Activated naive CD8-positive, alpha-beta T cell treated with anti-CD3 and anti-CD28 coated beads, Interleukin-2, amount 50 U/mL, for 24 hours (primary cell): ENCODE measurements at places on chromosomes 4 and X.

GRCh38 chr4:166386491-166387360, 513.7 kb downstream of the TLL1 start:
- DNase-seq: no peak

DNA sequence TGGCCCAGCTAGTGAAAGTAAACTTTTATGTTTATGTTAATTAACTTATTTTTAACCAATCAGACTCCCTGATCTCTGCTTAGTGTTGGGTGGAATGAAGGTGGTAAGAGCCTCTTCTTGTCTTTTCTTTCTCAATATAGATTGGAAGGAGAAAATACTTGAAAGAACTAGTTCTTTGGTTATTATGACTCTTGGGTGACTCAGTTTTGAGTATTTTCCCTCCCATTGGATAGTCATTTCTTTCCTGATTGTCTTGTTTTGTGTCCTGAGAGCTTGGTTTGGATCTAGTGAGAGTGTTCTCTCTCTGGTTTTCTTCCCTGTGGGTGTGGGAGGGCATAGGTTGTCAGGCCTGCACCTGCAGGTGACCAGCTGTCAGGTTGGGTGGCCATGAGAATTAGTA, 172.0 kb upstream of the GLRA2 start:
- DNase-seq: no peak

GRCh38 chrX:43557792-43558191, 98.3 kb upstream of the MAOA start:
- peak; percentile 51 for DNase-seq

DNA sequence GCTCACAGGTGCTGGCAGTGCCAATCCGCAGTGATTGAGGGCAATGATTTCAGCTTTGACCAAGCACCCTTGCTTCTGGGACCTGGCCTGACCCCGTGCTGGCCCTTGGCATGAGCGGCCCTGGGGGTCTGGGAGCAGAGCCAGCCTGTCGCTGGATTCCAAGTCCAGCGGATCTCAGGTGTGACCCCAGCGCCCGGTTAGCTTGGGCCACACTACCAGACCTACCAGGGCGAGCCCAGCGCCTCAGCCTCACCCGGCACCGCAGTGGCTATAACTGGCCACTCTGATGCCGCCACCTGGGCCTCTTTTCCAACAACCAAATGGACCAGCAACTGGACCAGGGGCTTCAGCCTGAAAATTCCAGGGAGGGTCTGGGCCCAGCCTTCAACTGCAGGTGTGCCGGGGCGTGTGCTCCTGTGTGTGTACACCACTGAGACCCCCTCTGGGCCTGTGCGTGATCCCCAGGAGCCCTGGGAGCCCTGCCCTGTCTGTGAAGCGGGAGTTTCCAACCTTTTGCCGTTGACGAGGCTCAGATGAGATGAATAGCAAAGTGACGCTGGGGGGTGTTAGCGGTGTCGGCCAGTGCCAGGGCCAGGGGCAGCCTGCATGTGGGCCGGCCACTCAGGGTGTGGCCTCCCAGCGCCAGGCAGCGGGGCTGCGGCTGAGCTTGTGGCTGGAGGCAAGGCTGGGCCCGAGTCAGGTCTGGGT, 658 bp downstream of the SH3TC1 start:
- DNase-seq: peak; percentile 23

DNA sequence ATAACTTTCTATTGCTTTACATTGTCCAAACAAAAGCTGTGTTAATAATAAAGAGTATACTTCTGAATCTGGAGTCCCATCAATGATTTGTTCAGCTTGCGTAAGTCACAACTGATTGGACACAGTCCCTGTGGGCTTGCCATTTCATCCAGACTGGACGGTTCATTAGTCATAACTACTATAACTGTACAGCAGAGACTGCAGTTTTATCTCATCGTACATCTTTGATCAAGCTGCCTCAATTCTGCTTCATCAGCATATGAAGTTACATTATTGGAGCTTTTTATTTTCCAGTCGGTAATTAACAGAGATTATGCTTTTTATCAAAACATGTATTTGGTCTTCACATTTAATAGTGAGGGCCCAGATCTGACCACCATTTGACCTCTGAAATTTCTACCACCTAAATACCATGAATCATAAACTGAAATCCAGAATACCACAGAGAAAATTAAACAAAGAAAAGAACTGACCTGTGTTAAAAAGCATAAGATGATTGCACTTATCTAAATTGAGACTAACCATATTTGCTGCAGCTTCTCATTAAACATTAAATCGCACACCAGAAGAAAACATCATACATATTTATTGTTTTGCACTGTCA, 12.5 kb upstream of the MAB21L2 start:
- DNase-seq: no peak

GRCh38 chr4:183838987-183839712, 66.0 kb upstream of the STOX2 start:
- no peak for DNase-seq

DNA sequence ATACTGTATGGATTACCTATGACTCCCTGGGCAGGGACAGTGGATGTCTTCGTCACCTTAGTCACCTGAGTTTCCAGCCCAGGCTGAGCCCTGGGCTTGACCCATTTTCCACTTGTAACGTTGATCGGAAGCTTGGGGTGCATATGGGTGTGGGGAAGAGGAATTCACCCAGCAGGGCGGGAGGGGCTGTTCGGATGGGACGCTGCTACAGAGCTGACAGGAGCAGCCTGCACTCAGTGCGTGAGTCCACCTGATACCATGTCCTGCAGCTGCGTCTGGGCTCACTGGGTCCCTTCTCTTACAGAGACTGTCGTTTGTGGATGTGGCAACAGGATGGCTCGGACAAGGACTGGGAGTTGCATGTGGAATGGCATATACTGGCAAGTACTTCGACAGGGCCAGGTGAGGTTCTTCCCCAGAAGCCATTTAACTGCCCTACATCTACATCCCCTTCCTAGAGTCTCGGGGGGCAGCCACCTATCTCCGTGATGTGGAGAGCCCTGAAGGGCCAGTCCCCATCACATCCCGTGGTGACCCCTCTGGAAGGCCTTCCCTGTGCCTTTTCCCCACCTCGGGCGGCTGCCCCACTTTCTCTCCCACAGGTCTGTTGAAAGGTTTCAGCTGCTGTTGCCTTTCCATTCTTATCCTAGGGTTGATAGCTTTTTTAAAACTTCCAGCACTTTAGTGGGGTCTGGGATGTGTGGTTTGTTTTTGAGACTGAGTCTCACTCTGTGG, 13.6 kb downstream of the TKTL1 start:
- DNase-seq: no peak

GRCh38 chrX:71871367-71871766, 39.3 kb upstream of the NHSL2 start:
- DNase-seq: peak; percentile 21

GRCh38 chrX:39477762-39478120, 620.0 kb downstream of the BCOR start:
- peak; percentile 27 for DNase-seq
